ENCODE measurements at places on chromosomes 12 and 14.

GRCh38 chr12:89314060-89314761, 38.1 kb downstream of the DUSP6 start:
- DNase-seq = no peak

- DNase-seq = no peak
These were observed 7.4 kb upstream of the IGFBP6 start for GRCh38 chr12:53090105-53090504.

- DNase-seq = no peak
These were observed 17.8 kb downstream of the POMT2 start for GRCh38 chr14:77302926-77303325.

- DNase-seq = no peak
These were observed 218.4 kb downstream of the TMEM117 start for GRCh38 chr12:44054281-44054680.

DNA sequence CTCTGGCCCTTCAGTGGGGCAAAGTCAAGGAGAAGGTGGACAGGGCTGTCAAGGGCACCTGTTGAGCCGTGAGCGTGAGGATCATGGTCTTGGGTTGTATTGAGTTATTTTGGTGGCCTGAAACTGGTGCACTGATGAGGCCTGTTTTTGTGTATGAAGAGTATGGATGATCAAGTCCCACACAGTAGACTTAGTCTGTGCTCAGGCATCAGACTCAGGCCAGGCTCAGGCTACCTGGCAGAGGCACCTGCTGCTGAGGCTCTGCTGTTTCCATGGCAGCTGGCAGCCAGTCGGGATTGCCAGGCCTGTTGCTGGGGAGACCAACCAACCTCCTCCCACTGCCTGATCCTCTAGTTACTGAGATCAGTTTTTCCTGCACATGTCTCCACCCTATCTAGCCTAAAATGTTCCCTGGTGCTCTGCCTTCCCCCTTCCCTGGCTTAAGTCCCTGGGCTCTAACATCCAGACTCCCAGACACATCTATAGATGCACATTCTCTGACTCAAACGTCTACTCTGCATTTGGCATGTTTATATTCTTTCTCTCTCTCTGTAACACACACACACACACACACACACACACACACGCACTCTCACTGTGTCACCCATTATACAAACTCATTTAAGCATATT, 5.1 kb downstream of the JPH4 start:
- DNase-seq = no peak

All from GM12878 (cell line).